ENCODE measurements at places on chromosomes 12 and 14.

GRCh38 chr12:56629459-56630179 is 507 bp downstream of the BAZ2A start:
- peak; percentile 28 for DNase-seq

- DNase-seq, result no peak
Observed at GRCh38 chr14:75823334-75823733, 158.5 kb downstream of the TGFB3 start.

GRCh38 chr14:77508249-77508648 is 9.6 kb upstream of the ISM2 start:
- no peak for DNase-seq

- no peak for DNase-seq
Observed at GRCh38 chr12:124650912-124651311, 83.5 kb upstream of the NCOR2 start.

DNA sequence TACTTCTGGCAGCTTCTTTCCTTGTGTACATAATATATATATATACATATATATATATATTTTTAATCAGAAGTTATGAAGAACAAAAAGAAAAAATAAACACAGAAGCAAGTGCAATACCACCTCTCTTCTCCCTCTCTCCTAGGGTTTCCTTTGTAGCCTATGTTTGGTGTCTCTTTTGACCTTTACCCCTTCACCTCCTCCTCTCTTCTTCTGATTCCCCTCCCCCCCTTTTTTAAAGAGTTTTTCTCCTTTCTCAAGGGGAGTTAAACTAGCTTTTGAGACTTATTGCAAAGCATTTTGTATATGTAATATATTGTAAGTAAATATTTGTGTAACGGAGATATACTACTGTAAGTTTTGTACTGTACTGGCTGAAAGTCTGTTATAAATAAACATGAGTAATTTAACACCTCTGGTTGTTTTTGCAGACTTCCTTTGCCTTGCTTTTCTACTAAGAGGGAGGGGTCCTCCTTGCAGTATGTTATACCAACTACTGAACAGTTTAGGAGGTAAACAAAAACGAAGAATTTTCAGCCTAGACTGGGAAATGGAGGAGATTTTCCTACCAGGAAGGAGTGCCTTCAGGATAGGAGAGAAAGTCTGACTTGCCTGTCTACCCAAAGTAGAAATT is 3.6 kb upstream of the RPS26 start:
- no peak for DNase-seq

DNA sequence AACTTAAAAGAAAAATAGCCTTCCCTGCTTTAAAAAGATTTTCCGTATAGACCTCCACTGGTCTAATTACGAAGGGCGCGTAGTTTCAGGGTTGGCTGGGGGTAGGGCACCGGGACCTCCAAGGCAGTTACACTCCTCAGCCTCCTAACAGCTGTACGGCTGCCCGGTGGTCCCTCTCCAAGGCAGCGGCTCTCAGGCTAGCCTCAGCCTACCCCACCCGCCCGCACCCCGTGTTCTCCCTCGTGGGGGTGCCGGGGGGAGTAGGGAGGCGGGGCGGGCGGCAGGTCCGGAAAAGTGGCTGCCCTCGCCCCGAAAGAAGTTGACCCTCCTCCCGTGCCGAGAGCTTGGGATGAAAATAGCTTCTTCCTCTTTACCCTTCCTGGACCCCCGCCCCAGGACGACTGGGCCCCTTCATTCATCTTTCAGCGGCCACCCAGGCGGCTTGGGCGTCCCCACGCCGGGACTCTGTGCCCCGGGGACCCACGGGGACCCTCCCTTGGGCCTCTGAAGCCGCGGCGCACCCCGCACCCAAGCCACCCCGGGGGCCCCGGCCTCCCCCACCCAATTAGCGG is 991 bp upstream of the RCOR1 start:
- peak; percentile 31 for DNase-seq

DNA sequence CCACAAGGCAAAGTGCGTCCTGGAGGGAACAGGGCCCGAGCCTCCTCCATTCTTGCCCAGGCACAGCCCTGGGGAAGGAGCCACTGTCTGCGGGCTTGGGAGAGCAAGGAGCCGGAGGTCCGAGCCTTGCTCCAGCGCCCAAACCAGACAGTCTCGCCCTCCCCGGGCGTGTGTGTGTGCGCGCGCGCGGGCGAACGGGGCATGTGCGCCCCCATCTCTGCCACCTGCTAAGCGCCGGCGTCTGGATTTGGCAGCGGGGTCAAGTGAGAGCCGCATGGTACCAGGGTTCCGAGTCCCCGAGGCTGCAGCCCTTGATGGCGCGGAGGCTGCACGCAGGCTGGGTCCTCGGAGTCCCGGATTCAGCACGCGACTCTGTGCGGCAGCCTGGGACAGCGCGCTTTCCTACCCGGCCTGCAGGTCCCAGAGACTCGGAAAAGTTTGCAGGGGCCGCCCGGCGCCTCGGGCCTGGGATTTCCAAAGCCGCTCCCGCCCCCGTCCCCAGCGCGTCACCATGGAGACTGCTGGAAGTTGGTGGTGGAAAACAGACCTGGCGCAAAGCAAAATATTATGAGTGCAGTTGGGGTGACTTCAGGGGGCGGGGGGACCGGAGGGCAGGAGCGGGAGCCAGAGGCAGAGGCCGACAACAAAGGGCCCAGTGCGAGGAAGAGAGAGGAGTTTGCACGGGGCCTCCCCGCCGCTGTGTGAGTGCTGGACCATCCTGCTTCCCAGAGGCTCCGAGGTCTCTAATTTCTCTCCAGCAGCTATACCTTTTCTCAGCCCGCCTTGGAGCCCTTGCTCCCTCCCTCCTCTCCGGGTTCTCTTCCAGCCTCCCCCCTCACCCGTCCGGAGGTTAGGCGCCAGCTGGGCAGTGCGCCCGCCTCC is 4.2 kb downstream of the RFX4 start:
- DNase-seq, result peak; percentile 21

DNA sequence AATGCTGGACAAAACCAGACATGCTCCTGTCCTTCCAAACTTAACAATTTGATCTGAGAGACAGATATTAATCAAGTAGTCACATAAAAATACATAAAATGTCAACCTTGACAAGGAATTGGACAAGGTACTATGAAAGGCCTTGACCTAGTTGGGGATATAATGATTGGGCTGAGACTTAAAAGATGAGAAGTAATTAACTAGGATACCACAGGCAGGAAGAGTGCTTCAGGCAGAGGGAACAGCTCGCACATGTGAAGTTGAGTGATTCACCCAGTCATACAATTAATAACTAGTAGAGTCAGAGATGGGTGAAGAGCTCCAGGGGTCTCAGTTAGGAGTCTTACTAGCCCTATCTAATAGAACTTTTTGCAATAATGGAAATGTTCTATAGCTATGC is 259.5 kb downstream of the MSRB3 start:
- peak; percentile 79 for DNase-seq

DNA sequence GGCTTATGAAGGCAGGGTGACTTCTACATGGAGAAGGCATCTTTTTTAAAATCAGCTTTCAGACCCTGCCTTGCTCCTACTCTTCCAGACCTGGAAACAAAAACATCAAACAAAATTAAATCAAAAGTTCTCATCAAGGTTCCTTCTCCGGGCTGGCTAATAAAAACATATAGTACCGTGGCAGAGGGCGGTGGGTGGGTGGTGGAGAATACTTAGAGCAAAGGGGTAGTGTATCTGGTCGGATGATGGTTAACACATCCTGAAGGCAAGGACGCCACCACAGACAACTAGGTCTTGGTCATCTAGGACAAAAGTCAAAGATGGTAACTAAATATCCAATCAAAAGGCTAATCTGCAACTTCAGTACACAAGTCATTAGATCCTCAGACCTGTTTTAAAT is 1.8 kb downstream of the DAD1 start:
- no peak for DNase-seq

- DNase-seq, result no peak
Observed at GRCh38 chr12:71790331-71790730, 35.7 kb downstream of the RAB21 start.

DNA sequence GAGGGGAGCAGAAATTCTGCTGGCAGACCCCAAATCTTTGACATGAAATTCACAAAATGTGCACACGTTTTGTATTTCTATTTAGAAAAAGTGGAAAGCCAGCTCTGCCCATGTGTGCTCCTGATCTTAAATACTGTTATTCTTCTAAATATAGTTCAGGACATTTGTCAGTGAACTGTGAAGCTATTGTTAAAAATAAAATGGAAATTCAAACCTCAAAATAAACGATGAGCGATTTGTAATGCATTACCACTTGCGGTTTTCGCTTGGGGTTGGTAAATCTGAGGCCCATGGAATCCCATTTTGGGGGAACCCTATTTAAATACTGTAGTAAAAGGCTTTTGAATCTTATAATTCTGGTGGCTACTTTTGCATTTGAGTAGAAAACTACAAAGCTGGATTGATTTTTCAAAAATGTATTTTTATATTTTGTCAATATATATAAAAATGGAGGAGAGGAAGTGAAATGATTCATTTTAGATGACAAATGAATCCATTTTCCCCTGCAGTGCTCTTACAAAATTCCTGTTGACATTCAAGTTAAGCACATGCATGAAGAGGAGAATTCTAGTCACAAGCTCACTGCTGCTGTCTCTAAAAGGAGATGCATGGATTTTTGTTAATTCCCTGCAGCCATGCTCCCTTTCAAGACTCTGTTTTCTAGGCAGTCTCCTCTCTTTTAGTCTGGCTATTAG is 47.1 kb downstream of the FLRT2 start:
- DNase-seq, result no peak

GRCh38 chr12:18747895-18748294 is 10.0 kb downstream of the CAPZA3 start:
- peak; percentile 50 for DNase-seq

GRCh38 chr12:70646850-70647249 is 9.6 kb upstream of the PTPRB start:
- peak; percentile 22 for DNase-seq

- DNase-seq, result peak; percentile 70
Observed at GRCh38 chr12:127381043-127381668, 885.8 kb upstream of the TMEM132C start.

GRCh38 chr12:9064201-9064814 is 51.4 kb downstream of the A2M start:
- DNase-seq, result peak; percentile 71

DNA sequence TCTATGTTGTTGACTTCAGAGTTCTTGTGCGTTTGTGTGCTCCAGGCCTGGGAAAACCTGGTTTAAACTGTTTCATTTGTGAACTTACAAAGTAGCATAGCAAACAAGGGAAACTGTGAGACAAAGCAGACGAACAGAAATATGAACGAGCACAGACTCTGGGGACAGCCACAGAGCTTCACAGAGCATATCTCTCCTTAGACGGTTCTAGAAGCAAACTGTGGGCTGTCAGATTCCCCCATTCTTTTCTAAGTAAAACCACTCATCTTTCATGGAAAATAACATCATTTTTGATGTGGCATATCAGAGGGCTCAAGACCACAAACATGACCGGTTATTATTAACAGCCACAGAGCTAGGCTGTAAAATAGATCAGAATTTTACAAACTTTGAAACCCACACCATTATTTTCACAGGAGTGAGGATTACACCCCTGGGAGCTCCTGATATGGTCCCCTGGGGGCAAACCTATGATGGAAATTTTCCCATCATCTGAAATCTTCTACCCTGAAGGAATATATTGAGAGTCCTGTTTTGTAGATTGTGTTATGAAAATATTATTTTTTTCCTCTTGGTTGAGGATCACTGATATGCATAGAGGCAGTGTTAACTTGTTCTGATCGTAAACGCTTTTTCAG is 102.0 kb downstream of the ADGRD1 start:
- DNase-seq, result no peak

GRCh38 chr14:96039633-96040311 is 610 bp downstream of the C14orf132 start:
- DNase-seq, result no peak

DNA sequence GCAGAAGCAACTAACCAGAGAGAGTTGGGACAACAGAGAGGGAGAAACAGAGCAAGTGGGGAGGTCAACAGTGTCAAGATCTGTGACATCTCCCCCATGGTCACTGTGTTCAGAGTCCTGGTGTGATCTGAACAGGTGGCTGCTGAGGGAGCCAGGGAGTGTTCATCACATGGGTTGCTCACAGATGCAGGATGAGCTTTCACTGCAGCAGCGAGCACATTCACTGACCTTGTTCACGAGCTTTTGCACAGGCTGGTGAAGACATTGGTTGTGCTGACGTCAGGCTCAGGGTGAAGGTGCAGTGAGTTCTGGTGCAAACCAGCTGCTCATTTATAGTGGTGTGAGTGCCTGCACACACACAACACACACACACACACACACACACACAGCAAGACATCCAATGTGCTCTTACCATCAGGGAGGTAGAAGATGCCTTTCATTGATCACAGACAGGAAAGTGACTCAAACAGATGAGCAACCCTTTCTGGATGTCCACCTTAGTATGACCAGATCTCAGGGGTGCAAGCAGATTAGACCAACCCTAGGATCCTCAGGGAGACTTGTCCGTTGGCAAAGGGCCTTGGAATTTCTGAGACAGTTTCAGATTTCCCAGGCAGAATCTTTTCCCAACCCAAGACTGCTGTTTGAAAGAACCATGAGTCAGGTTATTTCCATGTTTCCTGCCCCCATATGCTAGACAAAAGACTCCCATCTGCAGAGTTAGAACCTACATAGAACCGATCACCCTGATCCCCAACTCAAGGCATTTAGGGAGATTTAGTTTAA is 44.3 kb upstream of the OR10AD1 start:
- DNase-seq, result no peak

DNA sequence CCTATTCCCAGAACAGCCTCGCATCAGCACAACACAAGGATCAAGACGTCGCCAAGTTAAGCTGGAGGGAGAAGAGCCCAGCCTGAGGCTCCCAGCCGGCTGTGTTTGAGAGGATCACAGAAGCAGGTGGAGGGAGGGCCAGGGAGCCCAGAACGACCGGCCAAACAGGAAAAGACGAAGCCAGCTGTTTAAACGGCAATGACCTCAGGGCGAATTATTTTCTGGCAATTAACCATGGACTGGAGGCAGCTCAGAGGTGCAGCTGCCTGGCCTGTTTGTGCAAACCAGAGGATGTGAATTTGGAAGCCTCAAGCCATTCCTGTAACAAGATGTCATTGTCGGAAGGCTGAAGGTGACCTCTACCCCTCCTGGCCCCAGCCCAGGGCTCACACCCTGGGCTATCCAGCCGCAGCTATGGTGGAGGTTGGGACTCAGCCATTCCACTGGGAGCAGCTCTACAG is 175.8 kb upstream of the PRMT8 start:
- DNase-seq, result no peak

- no peak for DNase-seq
Observed at GRCh38 chr12:45727980-45728629, 1.4 kb upstream of the ARID2 start.

DNA sequence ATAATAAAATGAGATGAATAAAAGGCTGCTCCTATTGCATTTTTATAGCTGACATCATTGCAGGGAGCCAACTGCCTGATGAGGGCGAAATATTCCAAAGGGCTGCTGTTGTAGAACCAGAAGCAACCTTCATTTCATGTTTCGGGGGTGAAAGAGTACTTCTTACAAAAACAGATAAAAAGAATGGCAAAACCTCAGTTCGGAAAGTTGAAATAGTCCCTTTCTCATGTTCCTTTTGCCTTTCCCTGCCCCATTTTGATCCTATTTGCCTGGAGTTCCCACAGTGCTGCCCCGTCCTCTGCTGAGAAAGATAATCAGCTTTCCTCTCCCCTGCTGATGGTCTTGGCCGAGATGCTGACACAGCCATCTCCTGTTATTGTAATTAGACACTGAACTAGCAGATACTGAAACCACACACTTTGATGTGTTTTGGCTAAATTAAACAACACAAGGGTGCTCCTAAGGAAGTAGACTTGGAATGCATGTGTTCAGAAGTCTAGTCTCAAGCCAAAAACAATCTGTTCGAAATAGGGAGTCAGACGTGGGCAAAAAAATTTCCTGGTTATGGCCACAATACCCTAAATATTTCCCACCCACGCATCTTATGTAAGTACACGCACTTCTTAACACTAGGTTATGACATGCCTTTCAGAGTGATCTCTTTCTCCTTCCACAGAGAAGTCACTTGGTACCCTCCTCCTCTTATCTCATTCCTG is 117.2 kb downstream of the PPM1H start:
- no peak for DNase-seq
